GM12878 (cell line): ENCODE measurements at places on chromosomes 12 and 14. TPM values are rescaled to one million over a fixed set of nuclear protein-coding genes. Genes with fewer than 3 reads are reported as not detected.
A peak's percentile ranks its signal among the peaks of the same experiment; 100 is the strongest.

The PRH2 gene
- not detected in 2 replicates for total RNA-seq

- no peak for DNase-seq
Observed at GRCh38 chr12:113647048-113647447, 175.4 kb upstream of the LHX5 start.

The MYH6 gene
- total RNA-seq = not detected in 2 replicates

DNA sequence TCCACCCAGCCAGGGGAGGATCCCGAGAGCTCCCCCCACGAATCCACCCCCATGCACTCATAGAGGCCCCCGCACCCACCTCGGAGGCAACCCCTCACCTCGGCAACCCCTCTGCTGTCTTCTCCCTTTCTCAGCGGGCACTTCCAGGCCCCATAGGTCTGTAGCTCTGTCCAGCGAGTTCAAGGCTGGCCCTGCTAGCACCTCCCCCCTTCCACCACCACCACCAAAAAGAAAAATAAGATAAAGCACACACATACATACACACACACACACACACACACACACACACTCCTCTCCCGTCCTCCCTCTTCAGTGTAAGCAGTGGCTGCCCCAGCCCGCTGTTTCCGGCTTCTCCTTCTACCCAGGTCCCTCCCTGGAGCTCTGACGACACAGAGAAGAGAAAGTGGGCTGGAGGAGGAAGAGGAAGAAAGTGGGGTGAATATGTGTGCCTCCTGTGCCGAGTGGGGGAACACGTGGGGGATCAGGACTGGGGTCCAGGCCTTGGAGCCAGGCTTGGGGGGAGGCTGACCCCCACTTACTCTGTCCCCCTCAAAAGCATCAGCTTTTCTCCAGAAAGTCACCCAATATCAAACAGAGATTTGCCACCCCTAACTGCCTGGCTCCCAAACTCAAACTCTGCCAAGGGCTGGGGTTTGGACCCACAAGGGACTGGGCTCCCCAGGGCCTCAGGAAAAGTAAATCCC, at the start of gene STAT6:
TSS of gene STAT6 (minus strand) at position 332 of the 704 bp plus-strand sequence. CDS start 3,084 bp downstream, outside the sequence.
- DNase-seq = no peak

DNA sequence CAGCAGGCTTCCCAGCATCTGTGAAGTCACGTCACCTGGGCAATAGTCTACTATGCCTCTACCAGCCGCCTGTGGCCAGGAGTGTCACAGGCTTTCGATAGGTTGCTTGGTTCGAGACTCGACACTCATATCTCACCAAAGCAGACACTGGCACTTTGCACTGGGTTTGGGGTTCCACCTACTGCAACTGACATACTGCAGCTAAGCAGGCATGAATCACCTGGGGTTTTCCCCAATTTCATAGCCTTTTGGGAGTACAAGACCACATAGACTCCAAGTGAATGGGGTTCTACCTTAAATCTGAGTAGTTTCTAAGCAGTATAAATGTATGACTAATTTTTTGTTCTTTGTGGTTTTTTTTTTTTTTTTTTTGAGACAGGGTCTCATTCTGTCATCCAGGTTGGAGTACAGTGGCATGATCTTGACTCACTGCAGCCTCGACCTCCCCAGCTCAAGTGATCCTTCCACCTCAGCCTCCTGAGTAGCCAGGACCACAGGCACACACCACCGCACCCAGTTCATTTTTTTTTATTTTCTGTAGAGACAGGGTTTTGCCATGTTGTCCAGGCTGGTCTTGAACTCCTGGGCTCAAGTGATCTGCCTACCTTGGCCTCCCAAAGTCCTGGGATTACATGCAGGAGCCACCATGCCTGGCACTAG, 32.1 kb downstream of the DMAC2L start:
- peak; percentile 74 for DNase-seq

GRCh38 chr12:121957861-121958515, 39.6 kb downstream of the CFAP251 start:
- DNase-seq = no peak

- DNase-seq = no peak
Observed at GRCh38 chr12:93008044-93008778, 79.1 kb upstream of the EEA1 start.

DNA sequence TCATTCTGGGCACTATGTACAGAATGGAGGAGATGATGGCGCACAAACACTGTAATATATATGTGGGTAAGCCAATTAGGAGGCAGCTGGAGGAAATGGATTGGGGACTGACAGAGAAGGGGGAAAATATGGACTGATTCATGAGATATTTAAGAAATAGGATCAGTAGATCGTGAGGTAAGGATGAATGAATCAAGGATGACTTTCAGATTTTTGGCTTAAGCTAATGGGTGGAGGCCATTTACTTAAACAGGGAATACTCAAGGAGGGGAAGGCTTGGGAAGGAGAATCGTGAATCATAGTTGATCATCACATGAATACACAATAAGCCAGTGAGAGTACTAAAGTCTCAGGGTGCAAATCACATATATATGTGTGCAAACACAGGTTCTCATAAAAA, 11.2 kb upstream of the GNPNAT1 start:
- no peak for DNase-seq

GRCh38 chr14:94176808-94177207, 2.7 kb downstream of the PPP4R4 start:
- DNase-seq = no peak

The DTX1 gene
- 2.3 and 2.8 TPM in 2 replicates for total RNA-seq

The SDR9C7 gene
- total RNA-seq = not detected in 2 replicates

GRCh38 chr12:112656141-112656540, 135.4 kb upstream of the RPH3A start:
- DNase-seq = no peak

The CMA1 gene
- not detected in 2 replicates for total RNA-seq

DNA sequence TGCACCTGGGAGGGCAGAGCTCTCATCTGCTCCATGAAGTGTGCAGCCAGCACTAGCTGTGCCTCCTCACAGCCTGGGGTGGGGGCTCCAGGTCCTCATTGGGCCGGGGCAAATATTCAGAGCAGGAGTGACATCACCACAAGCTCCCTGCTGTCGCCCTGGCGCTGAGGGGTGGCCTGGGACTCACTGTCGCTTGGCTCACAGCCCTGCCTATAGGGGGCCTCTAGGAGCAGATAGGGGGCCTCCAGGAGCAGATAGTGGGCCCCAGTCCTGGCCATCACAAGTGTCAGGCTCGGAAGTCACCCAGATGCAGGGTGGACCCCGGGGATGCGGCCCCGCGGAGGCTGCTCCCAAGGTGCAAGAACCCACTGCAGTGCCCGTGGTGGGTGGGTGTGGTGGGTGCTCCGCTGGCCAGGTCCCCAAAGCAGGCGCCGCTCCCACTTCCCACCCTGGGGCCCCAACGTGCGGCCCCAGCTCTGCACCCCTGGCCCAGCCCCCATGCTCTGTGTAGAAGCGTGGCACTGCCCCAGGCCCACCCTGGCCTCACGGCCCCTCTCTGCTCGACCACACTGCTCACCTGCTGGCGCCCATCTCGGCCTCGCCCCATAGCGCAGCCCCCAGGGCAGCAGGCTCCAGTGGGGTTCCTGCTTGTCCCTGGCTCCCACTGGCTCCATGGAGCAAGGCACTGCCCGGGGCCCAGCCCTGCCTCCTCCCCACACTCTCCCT, 18.0 kb downstream of the SYNJ2BP start:
- no peak for DNase-seq

GRCh38 chr14:76546426-76547221, 170.7 kb downstream of the ESRRB start:
- no peak for DNase-seq

DNA sequence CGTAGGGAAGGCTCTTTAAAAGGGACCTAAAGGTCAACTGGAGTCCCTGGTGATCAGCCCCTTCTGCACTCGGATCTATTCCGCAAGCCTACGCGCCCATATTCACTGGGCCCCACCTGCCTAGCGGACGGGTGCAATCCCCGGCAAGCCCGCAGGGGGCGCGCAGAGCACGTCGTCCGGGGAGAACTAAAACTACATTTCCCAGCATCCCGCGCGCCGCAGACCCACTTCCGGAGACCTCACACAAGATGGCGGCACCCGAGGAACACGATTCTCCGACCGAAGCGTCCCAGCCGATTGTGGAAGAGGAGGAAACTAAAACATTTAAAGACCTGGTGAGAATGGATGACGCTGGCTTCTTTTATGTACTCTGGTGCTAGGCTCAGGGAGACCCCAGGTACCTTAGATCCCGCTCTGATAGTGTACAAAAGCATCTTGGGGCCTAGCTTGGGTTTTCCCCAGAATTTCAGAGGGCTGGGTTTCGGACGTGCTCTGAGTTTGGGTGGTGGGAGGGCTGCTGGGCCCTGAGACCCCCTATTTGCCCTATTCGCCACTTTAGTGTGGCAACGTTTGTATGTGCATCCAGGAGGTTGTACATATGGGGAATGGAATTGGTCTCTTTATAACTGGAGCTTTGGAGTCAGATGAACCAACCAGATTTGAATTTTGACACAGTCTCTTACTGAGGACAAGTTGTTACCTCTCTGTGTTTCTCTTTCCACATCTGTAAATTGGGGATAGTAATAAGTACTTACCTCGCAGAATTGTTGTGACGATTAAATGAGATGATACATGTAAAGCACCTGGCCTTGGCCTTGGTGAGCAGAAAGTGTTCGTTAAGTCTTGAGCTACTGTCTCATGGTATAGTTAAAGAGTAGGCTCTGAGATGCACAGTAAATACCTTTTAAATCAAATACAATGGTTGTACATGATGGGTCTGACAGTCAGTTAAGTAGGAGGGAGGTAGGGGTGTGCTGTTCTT, at the start of gene DDX47:
TSS of gene DDX47 (plus strand) at position 227 of the 982 bp plus-strand sequence. CDS start at position 249, 22 bp downstream.
- DNase-seq = peak; percentile 76

The BMP4 gene
- total RNA-seq = 0.46 and 0.85 TPM in 2 replicates

GRCh38 chr14:103184046-103184445, 60.8 kb downstream of the TNFAIP2 start:
- no peak for DNase-seq

GRCh38 chr14:56008150-56008549, 110.1 kb upstream of the PELI2 start:
- DNase-seq = no peak

DNA sequence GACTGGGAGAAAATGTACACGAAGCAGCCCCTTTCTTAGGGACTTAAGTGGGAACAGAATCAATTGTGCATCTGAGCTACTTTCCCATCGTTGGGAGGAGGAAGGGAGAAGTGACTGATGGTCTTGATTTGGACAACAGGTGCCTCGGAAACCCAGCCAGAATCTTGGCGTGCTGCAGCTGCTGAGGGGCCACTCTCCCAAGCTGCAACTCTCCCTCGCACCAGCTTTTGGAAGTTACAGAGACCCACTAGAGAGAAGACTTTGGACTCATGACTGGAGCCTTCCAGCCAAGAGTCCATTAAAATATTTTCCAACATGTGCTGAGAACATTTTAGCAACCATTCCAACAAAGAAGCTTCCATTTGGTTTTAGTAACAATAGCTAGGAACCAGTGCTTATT, 52.3 kb downstream of the GNS start:
- no peak for DNase-seq

DNA sequence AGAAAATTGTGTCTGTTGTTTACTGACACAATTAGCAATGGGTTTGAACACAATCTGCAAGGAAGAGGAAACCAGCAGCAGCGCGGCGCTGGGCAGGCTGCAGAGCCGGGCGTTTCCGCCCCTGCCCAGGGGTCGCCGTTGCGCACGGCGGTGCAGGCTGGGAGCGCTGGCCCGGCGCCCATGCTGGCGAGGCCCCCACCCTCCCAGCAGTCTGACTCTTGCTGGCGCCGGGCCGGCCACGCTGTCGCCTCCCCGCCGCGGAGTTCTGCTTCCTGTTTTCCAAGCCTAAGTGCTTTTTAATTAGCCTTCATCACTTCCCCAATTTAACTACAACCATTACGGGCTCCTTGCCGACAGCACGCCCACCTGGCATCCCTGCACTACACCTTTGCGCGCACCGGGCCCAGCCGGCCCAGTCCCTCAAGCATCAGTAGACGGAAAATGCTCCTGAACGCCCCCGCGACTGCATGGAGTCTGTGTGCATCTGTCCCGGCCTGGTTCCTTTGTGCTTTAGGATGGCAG, 212.1 kb downstream of the GXYLT1 start:
- DNase-seq = no peak

DNA sequence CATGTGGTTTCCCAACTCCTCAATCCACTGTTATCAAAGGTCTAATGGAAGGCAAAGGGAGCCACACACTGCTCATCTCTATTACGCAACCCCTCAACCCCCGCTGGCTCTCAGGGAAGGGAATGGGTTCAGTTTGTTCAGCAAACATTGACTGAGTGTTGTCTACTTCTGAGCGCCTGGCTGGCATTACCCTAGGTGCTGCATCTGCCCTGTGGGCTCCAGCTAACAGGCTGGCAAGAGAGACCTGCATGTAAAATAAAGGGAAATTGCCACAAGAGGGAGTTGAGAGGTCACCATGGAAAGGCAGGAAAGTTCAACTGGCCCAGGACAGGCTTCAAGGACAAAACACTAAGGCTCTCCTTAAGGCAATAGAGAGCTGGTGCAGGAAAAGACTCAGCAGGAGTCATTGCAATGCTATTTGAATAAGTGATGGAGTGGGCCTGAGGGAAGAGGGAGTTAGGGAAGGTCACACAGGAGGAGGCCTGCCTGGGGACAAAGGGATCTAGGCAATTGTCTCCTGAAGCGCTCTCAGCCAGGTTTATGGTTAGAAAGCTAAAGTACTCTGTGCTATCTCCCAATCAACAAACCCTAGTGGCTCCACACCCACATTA, 5.5 kb upstream of the ZNF740 start:
- DNase-seq = no peak

The MYF5 gene
- not detected in 2 replicates for total RNA-seq

DNA sequence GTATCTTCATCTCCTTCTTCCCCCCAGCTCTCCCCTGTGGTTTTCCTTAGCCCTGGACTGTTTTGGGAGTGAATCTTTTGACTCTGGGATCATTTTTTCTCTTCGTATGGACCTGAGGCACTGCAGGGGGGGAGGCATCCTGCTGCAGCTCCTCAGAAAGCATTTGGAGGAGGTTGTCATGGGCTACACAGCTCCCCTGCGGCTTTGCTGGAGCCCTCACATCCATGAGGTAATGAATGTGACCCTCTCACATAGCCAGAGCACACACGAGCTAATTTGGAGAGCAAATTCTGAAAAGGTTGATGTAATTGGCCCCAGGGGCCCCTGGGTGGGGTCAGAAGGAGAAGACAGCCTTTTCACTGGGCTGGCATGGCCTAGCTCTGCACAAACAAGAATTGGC, 110.9 kb downstream of the PAH start:
- no peak for DNase-seq

DNA sequence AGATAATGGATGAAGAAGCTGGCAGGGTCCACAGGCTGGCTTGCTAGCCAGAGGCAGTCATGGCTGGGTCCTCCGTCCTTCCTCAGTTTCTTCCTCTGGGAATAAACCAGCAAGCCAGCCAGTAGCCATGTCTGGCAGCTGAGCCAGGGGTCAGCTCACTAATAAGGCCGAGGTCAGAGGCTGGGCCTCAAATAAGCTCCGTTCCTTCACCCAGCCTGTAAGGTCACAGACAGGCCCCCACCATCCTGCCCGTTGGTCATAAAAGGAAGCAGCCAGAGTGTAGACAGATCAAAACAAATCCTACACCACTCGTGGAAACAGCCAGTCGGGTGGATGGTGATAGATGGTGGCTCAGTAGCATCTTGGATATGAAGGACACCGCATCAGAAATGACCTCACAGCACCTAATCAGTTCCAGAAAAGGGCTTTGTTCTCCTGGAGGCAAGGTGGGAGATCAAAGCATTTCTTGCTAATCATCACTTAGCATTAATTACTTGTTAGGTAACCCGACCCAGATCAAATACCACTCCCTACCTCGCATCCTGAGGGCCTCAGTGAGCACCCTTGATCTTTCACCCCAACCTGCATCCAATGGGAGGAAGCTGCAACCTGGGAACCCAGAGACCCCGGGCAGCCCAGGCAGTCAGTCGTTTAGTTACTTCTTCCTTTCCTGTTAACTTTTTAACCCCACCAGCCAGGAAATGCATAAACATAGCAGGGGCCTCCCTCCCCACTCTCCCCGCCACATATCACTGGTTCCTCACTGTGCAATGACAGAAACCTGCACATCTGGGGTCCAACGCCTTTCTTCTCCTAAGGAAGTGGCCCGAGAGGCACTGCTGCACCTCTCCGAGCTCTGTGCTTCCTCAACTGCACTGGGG, 90.2 kb downstream of the KDM2B start:
- DNase-seq = no peak
